Stimulated activated CD4-positive, alpha-beta T cell treated with anti-CD3 and anti-CD28 coated beads, Interleukin-4, amount 100 ng/mL, for 4 hours (primary cell): ENCODE measurements at places on chromosomes 16 and 17.

DNA sequence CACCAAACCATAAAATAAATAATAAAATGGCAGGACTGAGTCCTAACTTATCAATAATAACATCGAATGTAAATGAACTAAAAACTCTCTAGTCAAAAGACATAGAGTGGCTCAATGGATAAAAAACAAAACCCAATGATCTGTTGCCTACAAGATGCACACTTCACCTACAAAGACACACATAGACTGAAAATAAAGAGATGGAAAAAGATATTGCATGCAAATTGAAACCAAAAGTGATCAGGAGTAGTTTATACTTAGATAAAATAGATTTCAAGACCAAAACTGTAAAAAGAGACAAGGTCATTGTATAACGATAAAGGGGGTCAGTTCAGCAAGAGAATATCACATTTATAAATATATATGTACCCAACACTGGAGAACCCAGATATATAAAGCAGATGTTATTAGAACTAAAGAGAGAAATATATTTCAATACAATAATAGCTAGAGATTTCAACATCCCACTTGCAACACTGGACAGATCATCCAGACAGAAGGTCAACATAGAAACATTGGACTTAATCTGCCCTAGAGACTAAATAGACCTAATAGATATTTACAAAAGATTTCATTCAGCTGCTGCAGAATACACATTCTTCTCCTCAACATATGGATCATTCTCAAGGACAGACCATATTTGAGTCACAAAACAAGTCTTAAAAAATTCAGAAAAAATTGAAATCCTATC, 29.8 kb downstream of the SLC47A2 start:
- no peak for DNase-seq

DNA sequence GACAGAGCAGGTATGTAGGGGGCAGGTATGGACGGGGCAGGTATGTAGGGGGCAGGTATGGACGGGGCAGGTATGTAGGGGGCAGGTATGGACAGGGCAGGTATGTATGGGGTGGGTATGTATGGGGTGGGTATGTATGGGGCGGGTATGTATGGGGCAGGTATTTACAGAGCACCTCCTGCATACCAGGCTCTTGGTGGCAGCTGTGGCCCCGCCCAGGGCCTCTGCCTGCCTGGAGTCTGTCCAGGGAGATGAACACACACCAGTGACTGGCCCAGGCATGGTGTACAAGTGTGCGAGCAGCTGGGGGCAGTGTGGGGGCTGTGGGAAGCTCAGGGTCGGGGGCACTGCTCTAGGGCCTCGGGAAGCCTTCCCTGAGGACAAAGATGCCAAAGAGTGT, 4.4 kb downstream of the RPL3L start:
- DNase-seq, result no peak

- DNase-seq, result no peak
These were observed 52.2 kb downstream of the BAHCC1 start for GRCh38 chr17:81447331-81447933.

- DNase-seq, result no peak
These were observed 254.8 kb downstream of the PRKCA start for GRCh38 chr17:66557200-66557599.

DNA sequence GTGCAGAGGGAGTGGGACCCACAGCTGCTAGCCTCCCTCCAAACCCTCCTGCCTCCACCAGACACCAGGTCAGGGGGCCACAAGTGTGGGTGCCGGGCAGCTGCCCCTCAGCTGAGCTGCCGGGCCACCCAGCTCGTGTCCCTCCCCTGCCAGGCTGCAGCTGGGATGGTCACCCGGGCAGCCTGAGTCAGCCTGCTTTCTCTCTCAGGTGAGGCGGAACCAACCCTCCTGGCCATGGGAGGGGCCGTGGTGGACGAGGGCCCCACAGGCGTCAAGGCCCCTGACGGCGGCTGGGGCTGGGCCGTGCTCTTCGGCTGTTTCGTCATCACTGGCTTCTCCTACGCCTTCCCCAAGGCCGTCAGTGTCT, 6.9 kb downstream of the SLC16A3 start:
- no peak for DNase-seq

DNA sequence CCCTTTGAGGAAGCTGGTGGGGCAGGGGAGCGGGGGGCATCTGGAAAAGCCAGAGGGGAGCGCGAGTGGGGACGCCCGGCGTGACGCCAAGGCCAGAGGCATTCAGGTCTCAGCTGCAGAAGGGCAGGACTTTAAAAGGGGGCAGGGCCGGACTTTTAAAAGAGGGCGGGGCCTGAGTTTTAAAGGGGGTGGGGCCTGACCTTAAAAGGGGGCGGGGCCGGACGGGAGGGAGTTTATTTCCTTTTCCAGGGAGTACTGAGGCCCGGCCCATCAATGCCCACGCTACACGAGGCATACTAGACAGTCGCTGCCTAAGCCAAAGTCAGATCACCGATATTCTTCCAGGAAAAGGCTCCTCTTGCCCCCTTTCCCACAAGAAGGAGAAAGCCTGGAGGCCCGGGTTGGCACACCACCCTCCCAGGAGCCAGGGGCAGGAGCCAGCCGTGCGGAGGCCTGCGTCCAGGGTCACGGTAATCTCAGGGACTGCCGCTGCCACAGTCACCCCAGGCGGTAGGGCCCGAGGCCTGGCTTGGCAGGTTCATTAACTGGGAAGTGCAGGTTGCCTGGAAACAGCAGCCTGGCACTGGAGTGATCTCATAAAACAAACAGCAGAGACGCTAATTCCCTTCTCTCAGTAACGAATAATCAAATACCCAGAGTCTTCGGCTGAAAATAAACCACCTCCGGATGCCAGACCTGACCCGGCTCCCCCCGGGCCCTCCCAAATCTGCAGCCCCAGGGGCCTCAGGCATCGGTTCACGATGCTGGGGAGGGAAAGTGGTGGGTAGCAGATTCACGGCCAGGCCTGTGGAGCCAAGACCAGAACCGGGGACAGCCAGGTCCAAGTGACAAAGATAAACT, 90.7 kb downstream of the TIMM22 start:
- DNase-seq, result no peak

- no peak for DNase-seq
These were observed 11.5 kb downstream of the KCNG4 start for GRCh38 chr16:84228256-84228838.

DNA sequence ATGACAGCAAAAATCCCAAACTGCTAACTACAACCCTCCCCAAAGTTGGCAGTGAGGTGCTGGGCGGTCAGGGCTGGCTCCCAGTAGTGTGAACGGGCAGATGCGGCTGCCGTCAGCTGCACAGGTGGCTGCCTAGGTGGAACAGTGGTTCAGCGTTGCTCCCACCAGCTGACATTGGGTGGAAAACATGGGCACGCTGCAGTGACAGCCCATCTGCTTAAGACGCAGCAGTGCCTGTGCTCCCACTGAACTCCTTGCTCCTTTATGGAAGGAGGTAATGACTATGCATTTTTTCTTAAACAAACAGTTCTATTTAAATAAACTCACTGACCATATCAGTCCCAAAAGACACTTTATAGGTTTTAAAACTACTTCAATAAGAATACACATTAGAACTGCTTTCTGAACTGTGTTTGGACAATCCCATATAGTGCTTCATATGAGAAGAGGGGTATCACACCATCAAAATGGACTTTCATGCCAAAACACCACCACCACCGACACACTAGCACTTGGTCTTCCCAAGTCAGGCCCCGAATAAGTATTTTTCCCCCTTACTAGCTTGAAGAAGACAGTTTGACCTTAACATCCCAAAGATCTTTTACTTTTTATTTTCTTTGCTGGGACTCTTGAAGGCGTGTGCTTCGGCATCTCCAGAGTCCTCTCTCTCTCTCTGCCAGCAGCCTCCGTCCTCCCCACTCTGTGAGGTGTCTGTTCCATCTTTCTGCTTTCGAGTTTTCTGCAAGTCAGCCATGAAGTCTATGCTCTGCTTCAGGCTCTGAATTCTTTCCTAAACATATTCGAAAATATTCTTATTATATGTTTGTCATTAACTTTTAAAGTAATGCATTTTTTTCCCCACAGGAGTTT, 34.4 kb downstream of the BRD7 start:
- no peak for DNase-seq

- no peak for DNase-seq
These were observed 895 bp downstream of the ANKRD40CL start for GRCh38 chr17:50766222-50767023.

DNA sequence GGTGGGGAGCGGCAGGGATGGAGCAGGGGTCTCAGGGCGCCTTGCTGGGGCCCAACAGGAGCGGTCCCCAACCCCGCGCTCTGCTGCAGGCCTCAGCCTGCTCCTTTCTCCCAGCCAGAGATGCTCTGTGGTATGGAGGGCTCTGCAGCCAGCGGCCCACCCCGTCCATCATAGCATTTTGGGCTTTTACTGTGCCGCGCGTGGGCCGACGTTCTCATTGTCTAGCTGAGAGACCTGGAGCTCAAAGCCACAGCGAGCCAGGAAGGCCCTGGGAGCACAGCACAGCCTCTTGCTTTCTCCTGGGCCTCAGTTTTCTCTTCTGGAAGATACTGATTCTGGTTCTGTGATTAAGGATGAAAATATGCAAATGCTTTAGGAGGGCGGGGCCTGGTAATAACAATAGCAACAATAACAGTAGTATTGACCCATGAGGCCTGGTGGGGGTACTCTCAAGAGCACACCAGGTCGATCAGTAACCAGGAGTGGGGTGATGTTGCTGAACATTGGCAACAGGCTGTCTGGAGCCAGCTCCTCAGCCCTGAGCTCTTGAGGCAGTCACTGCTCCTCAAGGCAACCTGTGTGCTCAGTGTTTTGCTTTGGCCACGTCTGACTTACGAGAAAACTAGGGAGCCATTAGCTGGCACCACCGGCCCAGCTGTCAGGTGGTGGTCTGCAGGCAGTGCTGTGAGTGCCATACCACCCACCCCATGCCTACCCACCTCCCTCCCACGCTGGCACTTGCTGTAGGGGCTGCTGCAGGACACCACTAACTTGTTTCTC, 1.1 kb upstream of the RASD1 start:
- DNase-seq, result no peak

GRCh38 chr17:72104164-72104862, 16.5 kb upstream of the SOX9 start:
- DNase-seq, result no peak

DNA sequence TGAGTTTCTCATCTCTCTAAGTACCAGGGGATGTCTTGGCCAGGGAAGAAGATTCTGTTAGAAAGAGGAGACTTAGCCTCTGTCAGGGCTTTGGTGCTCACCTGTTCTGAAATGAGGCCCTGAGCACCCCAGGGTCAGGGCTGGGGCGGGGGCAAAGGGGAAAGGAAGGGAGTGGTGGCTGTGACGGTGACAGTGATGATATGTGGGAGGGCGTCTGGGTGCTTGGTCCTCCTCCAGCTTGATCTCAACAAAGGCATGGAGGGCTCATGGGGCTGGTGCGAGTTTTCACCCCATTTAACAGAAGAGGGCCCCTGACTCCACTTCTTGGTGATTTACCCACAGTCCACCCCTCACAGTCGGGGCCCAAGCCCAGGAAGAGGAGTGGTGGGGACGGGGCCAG, 15.1 kb downstream of the SOX8 start:
- peak; percentile 40 for DNase-seq

DNA sequence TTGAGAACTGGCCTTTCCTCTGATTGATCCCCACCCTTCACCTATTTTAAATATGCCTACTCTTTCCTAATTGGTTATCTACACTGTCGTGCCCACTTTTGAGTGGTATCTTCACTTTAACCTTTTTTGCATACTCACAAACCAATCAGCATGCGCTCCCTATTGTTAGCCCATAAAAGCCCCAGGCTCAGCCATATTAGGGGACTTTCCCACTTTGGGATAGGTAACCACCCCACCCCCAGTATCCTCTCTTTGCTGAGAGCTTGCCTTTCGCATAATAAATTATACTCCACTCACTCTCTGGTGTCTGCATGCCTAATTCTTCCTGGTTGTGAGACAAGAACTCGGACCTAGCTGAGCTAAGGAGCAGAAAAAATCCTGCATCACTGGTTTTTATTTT, 59.5 kb upstream of the NOL11 start:
- DNase-seq, result no peak

- no peak for DNase-seq
These were observed at the start of gene SYT17 for GRCh38 chr16:19167710-19168370. Gene SYT17 (plus strand): TSS chr16:19168240. CDS start chr16:19168647, 407 bp downstream.

- DNase-seq, result no peak
These were observed 1.4 kb downstream of the TLCD1 start for GRCh38 chr17:28724500-28725165.

GRCh38 chr16:55392701-55393100, 68.7 kb downstream of the IRX6 start:
- DNase-seq, result no peak

DNA sequence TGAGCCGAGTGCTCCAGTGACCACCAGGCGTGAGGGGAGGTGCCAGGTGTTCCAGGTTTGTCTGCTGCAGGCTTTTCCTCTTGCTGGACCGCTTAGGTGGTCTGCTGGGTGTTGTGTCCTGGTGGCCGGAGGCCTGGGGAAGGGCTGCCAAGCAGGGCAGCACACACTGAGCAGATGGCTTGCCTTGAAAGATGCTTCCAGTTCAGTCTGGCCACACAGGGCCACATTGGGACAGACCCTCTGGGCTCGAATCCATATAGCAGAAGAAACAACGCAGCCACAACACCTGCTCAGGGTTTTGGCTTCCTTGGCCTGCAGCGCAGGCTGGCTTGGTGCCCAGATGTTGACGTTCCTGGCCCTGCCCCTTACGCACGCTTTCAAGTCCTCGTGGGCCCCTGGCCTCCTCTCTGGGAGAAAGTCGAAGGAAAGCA, 24.8 kb downstream of the GINS2 start:
- no peak for DNase-seq

DNA sequence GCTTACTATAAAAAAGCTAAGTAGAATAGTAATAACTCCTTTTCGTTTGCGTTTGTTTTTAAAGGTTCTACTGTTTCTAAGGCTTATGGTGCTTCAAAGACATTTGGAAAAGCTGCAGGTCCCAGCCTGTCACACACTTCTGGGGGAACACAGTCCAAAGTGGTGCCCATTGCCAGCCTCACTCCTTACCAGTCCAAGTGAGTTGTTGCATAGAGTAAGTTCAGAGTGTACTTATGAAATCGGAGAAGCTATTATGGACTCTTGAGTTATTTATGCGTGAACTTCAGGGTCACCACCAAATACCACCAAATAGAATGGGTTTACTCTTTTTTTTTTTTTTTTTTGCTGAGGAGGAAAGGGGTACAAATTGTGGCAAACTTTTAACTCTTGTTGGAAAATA, 45.8 kb downstream of the RPA1 start:
- DNase-seq, result no peak

DNA sequence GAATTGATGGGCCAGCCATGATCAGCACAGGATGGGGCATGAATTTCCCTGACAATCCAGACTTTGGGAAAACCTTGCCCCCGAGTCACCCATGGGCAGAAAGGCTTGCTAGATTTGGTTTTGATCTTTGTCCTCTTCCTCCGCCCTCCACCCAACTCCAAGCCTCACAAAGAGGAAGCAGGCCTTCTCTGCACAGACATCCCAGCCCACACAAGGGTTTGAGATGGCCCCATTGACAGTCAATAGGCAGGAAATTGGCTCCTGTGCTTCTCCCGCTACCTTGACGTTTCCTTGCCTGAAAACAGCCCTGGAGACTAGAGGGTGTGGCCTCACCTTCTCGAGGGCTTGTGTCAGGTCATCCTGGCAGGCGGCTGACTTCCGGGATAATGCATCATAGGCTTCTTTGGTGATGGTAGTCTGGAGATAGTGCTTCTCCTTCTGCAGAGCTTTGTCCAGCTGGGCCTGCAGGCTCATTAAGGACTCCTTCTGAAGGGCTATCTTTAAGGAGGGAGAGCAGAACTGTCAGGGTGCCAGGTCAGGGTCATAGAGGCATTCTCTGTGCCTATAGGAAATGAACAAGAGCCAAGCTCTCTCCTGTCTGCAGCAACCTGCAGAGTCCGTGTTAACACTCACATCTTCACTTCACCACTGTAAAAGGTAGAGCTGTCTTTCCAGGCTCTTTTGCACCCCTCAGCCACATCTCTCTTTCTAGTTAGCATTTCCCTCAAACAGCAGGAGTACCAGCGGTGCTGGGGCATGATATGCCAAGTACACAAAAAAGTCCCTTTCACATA, 32.2 kb downstream of the DHX38 start:
- DNase-seq, result no peak
